NCI-H1436 treated with DMSO at 0.1 percent for 48 hours (cell line): ENCODE measurements at places on chromosomes 13 and 19.

DNA sequence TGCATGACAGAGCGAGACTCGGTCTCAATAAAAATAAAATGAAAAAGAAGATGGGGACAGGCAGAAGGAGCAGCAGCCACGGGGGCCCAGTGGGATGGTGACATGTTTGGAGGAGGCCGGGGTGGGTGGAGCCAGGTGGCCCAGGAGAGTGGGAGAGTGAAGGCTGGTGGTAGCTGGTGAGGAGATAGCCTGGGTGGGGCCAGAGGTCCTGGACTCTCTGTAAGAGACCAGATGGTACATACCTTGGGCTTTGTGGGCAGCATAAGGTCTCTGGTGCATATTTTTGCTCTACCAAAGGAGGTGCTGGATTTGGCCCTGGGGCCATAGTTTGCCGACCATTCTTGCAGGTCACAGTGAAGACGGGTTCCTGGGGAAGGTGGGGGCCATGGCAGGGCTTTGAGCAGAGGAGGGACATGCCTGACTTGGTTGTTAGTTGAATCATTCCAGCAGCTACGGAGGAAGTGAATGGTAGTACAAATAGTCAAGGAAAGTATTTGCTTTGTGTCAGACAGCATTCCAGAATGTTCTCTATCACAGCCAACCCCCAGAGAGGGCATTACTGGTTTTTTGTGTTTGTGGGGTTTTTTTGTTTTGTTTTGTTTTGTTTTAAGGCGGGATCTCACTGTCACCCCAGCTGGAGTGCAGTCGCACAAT, 69.1 kb downstream of the ARHGEF18 start:
- no peak for DNase-seq

GRCh38 chr19:47637550-47637949, 28.6 kb downstream of the BICRA start:
- no peak for DNase-seq

DNA sequence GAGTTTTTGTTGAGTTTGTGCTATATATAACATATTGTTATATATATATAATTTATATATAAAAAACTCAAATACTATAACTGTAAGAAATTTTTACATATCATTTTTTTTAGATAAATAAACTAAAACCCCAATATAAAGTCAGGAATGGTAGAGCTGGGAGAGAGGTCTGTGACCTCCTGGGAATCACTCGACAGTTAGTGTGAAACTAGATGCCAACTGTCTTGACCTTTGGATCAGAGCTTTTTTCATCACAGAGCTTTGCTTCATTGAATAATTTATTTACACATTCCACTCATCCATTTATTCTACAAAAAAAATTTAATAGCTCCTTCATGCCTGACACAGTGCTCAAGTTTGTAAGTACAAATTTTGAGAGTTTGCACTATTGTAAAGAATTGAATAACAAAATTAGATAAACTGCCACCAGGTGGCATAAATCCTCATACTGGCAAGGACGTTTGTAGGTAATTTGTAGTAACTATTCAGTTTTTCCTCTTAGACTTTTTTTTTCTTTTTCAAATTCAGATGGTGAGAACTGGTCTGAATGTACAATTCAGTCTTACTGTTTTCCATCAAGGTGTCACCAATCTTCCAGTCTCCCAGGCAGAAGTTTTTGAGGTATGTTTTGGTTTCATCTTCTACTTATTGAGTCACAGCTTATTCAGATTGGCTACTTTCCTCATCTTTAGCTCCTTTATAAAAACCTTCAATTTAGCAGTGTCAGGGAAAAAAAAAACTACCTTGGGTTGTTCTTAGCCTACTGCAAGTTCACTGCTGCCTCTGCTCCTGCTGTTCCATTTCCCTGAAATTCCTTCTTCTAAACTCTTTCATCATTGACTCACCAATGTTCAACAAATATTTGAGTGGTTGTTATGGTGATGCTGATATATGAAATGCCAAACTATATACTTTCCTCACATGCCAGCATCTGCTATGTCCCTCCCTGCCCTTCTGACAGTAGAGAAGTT, 28.7 kb downstream of the LACC1 start:
- no peak for DNase-seq

DNA sequence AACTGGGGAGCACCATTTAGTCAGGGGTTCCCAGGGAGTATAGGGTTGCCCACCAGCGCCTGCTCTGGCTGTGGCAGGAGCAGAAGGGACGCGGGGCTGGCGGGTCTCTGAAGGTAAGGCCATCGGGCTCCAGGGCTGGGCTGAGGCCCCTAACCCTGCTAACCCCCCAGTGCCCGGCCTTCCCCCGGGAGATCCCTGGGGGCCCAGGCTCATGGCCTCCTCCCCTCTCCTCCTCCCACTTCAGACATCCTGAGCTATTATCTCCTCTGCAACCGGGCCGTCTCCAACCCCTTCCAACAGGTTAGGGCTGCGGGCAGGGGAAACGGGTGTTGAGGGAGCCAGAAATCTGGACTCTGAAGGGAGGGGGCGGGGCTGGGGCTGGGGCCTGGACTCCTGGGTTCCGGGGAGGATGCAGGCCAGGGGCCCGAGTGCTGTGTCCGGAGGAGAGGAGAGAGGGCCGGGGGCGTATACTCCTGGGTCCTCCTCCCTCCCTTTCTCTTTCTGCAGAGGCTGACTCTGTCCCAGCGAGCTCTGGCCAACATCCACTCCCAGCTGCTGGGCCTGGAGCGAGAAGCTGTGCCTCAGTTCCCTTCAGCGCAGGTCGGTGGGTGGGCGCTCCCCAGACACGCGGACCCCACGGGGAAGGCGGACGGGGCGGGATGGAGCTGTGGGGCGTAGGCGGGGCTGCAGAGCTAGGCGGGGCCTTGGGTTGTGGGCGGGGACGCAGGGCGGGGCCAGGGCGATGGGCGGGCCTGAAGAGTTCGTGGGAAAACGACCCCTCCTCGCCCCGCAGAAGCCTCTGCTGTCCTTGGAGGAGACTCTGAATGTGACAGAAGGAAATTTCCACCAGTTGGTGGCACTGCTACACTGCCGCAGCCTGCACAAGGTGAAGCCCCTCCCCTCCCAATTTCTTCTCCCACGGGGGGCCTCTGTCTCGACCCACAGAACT, 15.3 kb downstream of the TTYH1 start:
- no peak for DNase-seq

- DNase-seq: no peak
Measured at GRCh38 chr13:35483761-35484160, 7.3 kb upstream of the MAB21L1 start.
